ENCODE measurements at places on chromosomes 13 and 19.

- no peak for DNase-seq
Observed at GRCh38 chr13:80336776-80337287, 4.1 kb downstream of the SPRY2 start.

DNA sequence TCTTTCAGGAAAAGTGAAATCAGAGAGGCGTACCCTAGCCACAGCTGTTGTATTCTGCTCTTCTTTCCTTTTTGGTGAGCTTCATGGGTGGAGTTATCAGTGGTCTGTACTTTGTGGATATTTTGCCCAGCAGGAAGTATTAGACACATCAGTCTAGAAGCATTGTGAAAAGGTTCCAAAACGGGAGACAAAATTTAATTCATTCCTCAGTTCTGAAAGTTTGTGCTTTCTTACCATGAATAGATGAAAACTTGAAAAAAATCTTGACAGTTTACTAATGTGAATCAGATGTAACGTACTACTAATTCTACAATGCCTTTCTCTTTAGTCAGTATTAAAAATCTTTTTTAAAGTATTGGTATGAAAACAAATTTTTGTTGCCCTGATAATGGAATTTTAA, 116.8 kb downstream of the DNAJC3 start:
- no peak for DNase-seq

DNA sequence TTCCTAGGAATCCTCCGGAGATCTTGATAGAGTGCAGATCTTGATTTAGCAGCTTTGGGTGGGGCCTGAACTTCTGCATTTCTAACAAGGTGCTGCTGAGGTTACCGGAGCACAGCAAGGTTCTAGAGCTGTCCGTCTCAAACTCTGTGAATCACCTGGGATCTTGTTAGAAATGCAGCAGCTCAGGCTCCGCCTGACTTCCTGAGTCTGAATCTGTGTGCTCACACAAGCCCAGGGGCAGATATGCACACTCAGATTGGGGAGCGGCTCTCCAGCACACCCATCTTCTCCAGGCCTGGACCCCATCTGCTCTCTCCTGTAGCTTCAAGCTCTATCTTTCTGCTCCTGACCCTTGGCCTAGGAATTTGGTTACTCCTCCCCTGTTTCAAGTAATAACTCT, 3.5 kb upstream of the TEX26 start:
- DNase-seq = no peak

GRCh38 chr19:12656899-12657571, 9.5 kb downstream of the MAN2B1 start:
- no peak for DNase-seq

- DNase-seq = no peak
Observed at GRCh38 chr13:106373989-106374572, 161.4 kb downstream of the EFNB2 start.

GRCh38 chr13:74479124-74479523, 344.9 kb upstream of the KLF12 start:
- no peak for DNase-seq

GRCh38 chr19:12639901-12640613, 26.5 kb downstream of the MAN2B1 start:
- no peak for DNase-seq

DNA sequence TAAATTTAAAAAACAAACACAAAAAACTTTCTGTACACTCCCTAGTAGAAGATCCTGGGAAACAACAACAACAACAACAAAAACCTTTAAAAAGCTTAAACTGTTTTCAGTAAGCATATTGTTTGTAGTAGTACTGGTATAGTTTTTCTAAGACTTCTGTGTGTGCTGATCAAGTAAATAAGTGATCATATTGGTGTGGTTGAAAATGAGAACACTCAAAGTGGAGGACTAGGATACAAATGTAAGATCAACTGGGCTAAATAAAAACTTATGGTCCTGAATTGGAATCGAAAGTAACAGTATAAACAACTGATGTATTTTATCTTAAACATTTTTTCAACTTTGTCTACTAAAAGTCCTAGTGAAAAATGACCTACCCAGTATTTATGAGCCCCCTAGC, 135.5 kb downstream of the FOXO1 start:
- DNase-seq = no peak

DNA sequence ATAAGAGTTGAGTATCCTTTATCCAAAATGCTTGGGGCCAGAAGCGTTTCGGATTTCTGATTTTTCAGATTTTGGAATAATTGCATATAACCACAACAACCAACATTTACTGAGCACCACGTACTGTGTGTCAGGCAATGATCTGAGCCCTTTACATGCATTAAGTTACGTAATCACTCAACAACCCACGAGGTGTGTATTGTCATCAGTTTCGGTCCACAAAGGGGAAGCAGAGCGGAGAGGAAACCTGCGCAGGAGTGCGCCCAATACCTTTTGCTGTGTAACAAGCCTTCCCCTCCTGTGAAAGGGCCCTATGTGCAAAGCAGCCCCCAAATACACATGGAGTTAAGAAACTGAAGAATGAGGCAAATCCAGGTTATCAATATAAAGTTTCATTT, 20.7 kb upstream of the NLRP12 start:
- no peak for DNase-seq
